ENCODE measurements at places on chromosomes 1 and 21.

DNA sequence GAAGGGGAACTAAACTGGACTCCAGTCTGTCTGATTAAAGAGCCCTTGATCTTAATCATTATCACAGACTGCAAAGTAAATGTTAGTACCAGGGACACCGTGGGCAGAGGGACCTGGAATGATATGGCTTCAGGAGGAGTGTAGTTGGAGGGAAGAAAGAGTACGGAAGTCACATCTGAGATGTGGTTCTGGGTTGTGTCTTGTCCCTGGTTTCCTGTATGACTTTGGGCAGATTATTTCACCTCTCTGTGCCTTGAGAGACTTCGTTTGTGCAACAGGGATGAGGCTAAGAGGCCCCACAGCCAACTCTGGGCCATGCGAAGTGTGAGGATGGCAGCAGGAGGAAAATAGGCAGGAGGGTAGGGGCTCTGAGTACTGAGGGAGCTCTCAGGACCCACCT is 76.1 kb upstream of the SLC2A1 start:
- no peak for DNase-seq

DNA sequence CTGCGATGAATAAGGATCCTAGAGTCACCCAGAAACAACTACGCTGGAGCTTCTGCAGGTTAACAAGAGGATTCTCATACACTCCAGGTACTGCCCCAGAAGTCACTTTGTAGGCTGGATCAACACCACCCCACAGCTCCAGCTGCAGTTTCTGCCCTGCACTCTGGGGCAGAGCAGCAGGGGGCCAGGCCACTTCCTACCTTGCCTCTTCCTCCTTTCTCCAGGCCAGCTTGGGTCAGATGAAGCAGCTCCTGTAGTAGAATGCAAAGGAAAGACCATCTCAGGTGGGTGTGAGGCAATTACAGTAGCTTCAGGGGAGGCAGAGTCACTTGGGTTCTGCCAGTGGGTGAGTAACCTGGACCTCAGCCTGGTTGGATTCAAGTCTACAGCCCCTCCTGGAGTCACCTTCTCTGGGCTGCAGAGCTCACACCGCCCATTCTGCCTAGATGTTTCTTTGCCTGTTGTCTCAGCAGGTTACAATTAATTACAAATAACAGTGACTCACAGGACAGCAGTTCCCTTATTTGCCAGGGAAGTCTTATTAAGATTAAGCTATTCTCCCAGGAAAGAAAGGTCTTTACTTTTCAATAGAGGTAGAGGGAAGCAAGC is 24.4 kb upstream of the BCAR3 start:
- DNase-seq = peak; percentile 22

- DNase-seq = no peak
These were observed 45.9 kb downstream of the CHD5 start for GRCh38 chr1:6134206-6134605.

DNA sequence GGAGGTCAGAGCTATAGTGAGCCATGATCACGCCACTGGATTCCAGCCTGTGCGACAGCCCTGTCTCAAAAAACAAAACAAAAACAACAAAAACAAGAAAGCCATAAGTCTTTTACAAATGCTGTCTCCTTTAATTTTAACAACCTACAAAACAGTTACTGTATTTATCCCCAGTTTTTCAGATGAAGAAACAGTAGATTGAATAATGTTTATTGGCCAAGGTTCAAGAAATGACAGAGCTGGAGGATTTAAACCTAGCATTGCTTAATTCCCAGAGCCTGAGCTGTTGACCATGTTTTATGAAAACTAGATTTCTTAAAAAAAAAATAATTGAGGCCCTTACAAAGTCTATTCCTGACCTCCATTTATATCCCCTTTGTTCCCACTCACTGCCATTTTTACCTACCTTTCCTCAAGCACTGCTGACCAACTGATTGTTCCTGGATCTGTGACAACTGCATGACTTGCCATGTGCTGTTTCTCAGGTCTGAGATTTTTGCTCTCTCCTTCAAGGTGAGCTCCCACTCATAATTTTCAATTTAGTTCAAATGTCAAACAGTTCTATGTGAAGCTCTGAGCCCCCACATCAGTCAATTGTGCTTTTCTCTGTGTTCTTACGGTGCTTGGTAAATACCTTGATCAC is 140.8 kb downstream of the CHRM3 start:
- DNase-seq = no peak

DNA sequence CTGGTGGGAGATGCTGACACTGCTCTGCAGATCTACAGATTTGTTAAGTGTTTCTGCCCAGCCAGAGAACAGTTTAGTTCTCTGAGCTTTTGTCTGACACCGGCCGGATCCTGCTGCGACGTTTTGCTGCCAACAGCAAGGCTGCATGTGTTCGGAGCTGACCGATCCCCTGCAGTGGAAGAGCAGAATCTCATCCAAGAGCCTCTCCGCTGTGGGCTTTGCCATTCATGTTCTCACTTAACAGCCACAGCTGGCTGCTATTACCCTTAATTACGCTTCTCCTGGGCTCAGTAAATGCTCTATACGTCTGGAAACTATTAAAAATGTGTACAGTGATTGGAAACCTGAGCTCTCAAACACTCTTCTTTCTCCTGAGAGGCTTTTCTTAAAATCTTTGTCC is 105.3 kb downstream of the BCAR3 start:
- no peak for DNase-seq

DNA sequence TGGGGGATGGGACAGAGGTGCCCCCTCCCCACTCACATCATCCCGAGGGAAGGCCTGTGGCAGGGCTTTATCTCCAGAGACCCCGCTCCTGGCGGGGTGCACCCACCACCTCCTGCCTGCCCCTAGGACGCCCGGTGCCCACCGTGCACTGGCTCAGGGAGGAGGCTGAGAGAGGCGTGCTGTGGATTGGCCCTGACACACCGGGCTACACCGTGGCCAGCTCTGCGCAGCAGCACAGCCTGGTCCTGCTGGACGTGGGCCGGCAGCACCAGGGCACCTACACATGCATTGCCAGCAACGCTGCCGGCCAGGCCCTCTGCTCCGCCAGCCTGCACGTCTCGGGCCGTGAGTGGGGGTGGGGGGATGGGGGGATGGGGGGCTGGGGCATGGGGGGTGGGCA is 71.7 kb downstream of the TRIM11 start:
- DNase-seq = no peak

DNA sequence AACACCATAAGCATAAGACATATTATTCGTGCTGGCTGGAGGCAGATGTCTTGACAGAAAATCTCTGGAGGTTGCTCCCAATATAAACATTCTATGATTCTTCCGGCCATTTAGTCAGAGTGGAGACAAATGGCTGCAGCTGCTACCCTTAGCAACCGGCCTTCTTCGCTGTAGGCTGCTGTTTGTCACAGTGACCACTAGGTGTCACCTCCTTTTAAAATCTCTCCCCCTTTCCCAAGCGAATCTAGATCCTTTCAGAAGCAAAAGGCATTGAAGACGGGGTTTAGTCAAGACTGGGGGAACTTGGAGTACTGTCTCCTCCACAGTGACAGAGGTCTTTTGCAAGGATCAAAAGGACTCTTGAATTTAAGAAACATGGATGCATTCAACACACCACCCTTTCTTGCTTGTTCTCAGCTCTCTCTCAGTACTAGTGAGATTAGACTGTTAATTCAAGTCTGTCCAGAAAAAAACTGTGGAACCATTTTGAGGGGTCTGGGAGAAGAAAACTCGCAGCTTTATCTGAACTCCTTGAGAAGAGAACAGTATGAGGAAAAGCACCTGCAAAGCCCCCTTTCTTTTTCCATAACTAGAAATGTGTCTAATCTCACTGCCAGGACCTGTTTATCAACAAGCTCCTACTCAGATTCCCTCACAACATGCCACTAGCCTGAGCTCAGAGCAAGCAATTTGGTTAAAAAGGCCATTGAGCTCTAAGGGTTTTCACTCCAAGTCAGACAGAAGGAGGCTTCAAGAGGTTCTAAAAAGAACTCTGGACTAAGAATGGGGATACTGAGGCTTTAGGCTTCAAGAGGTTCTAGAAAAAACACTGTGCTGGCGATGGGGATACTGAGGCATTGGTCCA is 408.3 kb upstream of the PLXNA2 start:
- DNase-seq = peak; percentile 66

DNA sequence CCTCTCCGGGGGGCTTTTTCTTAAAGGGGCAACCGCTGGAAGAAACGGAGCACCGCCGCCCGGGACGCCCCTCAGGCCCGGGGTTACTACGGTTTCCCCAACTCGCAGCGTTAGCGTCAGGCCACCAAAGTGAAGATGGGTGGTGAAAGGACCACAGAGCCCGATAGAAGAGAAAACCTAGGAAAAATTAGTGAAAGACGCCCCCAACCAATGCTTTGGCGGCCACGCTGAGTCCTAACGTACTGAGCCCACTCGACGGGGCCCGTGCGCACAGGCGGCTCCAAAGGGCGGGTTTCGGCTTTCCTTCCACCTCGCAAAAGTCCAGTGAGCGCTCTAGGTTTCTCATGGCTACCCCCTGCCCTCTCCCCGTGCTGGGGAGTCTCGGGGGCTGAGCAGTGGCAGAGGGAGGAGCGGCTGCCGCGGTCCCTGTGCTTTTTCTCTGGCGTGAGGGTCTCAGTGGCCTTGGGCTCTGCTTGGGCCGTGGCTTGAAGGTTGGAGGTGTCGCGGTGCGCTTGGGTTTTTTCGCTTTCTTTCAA is 12.2 kb upstream of the SPEN start:
- DNase-seq = no peak

- no peak for DNase-seq
These were observed 40.8 kb downstream of the GLUL start for GRCh38 chr1:182350839-182351238.

DNA sequence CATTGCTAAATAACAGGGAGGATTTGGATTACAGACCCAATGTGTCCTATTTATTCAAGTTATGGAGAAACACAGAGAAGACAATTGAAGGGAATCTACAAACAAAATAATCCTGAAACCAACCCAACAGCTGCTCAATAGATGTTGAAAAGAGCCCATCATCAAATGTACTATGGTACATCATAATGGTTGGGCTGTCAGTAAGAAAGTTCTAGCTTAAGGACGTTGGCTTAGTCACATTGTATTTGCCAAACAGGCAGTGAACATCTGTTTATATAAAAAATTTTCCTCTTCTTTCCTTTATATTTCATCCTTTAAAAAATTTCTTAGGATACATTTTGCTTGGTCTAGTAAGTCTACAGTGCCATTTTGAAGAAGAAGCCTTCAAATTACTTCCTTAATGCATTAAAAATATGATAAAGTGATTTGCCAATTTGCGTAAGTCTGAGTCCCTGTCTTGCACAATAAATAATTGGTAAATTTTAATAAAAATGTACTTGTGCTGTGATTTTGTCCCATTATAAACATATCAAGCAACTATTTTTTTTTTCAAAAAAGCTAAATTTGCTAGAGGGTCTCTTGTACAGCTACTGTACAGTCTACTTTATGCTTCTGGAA is 14.4 kb downstream of the MAP3K7CL start:
- peak; percentile 61 for DNase-seq

DNA sequence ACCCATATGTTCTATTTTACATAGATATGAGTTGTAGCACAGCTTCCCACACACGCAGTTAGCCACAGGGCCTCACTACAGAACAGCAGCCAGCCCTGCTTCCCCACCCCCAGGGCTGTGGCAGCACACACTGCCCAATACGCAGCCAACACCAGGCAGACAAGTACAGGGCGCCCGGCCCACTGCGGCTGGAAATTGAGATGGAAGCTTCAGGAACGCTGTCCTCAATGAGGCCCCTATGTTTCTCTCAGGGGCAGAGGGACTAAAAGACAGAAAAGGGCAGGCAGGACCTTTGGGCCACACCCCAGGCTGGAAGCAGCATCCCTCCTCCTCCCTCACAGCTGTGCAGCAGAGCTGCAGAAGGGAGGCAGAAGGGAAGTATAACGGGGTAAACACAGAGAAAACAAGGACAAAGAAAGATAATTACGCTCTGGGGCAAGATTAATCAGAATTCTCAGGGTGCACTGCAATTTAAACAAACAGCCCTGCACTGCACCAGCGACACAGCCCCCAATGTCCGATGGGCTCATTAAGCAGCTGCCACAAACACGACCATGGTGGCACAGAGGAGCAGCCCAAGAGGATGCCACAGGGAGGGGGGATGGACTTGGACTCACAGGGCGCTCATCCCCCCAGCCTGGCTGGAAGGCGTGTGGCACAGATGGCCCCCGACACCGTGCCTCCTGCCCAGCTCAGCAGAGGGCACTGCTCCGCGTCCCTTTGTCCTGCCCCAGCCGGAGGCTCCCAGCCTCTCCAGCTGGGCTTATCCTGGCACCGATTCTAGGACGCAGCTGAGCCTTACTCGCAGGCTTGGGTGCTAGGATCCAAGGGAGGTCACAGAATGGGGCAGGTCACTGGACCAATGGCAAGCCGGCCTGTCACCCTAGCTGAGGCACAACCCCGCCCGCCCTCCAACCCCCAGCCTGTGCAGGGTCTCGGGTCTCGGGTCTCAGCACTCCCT is 14.2 kb downstream of the WDR4 start:
- DNase-seq = no peak

DNA sequence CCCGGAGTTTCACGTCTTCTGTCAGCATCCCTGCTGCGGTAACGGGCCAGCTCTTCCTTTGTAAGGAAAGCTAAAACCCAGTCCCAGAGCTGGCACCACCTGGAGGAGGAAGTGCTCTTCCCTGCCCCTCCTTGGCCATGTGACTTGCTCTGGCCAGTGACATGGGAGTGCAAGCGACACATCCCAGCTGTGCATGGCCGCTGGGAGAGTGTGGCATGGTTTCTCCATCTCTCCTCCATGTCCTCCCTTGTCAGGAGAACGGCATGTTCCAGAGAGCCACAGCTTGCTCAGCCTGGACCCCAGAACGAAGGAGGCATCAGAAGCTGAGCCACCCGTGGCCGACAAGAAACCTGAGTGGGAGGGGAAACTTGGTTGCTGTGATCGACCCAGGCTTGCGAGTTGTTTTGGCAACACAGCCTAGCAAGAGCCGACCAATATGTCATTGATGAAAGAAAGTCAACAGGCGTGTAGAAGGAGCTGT is 2.7 kb upstream of the PRXL2B start:
- DNase-seq = peak; percentile 11

DNA sequence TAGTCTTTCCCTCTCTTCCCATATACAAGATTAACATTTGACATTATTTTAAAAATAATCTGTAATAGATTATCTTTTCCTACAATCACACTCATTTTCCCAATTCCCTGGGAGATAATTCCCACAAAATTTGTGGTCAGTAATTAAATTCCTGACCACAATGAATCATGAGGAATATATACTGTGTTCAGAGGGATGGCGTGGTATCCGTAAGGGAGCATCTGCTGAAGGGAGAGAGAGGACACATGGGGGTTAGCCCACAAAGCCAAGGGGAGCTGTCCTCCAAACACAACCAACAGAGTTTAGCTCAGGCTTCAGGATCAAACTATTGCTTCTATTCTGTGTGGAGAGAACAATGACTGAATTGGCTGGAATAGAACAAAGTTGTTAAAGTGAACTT is 57.1 kb upstream of the PPP2R5A start:
- DNase-seq = no peak
